T-helper 22 cell (primary cell): ENCODE measurements at places on chromosomes 16 and 17.

DNA sequence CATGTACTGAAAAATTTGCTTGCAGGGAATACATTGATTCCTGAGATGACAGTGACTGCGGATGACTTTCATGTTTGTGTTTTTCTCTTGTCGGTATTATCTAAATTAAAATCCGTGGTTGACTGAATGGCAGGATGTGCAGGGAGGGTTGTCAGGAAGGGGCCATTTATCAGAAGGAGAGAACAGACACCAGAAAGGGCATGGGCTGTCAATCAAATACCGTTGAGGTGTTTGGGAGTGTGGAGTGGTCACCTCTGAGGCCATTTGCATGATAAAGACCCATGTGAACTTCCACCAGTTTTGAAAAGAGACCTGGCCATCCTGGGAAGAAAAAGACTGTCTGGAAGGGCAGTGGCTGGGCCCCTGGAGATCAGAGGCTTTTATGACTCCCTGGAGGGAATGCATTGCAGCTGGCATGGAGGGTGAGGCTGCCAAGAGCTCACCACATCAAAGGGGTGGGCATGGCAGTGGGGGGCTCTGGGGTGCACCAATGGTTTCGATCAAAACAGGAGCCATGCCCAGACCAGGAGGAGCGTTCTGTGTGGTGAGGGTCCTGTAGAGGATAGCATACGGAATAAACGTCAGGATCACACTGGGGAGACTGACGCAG, 67.1 kb downstream of the CYLD start:
- DNase-seq: no peak

GRCh38 chr17:82384730-82385481, 13.3 kb downstream of the UTS2R start:
- no peak for DNase-seq

GRCh38 chr16:85137323-85138072, 25.2 kb upstream of the CIBAR2 start:
- DNase-seq: no peak

DNA sequence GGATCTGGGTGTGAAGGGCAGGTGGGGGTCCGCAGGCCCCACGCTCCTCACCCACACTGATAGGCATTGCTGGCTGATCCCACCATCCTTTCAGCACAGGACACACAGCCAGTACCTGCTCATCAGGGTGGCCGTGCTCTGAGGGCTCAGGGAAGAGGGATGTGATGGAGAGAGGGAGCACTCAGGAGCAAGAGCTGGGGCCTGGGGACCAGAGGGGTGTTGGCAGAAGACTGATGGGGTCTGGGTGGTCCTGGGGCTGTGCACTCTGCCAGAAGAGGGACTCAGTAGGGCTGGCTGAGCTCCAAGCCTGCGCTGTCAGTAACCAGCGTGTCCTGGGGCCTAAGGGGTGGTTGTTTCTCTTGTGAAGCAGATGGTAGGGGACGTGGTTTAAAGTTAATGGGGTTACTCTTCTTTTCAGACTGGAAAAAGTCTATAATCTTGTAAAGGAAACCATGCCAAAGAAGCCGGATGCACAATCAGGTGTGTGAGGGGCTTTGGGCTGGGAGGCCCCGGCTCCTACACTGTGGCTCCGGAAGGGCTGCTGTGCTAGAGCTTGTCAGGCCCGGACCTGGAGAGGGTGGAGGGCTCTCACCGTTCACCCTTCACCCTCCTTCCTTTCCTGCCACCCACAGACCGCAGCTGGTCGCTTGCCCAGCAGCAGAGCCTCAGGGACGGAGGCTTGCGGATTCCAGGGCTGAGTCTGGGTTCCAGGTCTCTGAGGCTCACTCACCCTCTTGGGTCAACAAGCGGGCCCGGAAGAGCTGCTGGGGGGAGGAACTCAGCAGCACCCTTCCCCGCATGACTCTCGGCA, 27.8 kb downstream of the POLR3E start:
- no peak for DNase-seq

- DNase-seq: no peak
Measured at GRCh38 chr16:70478912-70479341, 24.5 kb downstream of the FCSK start.

- no peak for DNase-seq
Measured at GRCh38 chr17:68456339-68457167, 743 bp downstream of the WIPI1 start.

GRCh38 chr16:79602628-79603014, 2.1 kb upstream of the MAF start:
- DNase-seq: no peak
